ENCODE measurements at places on chromosomes 13 and 19. TPM values are rescaled to one million over a fixed set of nuclear protein-coding genes. Genes with fewer than 3 reads are reported as not detected.

GRCh38 chr13:104140552-104140951, 1074.3 kb upstream of the SLC10A2 start:
- no peak for DNase-seq

DNA sequence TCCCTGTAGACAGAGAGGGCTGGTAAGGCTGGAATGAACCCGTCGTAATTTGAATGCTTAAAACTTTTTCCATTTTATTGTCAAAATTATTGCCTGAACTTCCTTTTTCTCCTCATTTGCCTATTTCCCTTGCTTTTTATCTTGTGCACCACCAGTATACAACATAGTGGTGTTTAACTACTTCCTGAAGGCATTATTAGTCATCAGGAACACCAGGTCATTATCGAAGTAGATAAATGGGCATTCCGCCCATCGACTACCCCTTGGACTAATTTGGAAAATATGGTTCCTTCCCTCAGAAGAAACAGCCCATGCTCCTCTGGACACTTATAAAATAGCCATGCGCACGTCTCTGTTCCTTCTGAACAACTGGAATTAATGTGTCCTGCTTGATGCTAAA, 232.1 kb downstream of the TM9SF2 start:
- DNase-seq = no peak

GRCh38 chr13:56424246-56424645, 716.5 kb upstream of the PRR20A start:
- DNase-seq = no peak

DNA sequence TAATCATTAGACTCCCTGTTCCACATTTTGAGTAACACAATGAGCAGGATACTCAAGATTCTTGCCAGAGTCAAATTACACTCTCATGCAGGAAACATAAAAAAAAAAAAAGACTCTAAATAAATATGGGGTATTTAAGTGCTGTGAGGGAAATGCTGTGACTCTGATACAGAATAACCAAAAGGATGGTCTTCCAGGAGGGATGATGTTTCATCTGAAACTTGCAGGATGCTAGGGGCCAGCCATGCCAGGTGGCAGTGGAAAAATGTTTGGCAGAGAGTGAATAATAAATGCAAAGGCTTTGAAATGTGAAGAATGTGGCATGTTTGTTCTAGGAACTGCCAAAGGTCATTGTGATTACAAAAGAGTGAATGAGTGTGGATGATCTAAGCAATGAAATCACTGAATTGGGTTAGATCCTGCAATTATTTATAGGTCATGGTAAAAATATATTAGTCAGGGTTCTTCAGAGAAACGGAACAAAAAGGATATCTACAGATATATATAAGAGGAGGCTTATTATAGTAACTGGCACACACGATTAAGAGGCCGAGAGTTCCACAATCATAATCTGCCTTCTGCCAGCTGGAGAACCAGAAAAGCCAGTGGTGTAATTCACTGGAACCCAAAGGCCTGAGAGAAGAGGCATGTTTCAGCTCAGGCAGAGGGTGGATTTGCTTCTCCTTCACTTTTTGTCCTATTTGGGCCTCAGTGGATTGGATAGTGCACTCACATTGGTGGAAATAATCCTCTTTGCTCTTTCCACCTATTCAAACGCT, 1832.8 kb upstream of the MIR17HG start:
- no peak for DNase-seq

Gene PEAK3
- 0.18 TPM for total RNA-seq

DNA sequence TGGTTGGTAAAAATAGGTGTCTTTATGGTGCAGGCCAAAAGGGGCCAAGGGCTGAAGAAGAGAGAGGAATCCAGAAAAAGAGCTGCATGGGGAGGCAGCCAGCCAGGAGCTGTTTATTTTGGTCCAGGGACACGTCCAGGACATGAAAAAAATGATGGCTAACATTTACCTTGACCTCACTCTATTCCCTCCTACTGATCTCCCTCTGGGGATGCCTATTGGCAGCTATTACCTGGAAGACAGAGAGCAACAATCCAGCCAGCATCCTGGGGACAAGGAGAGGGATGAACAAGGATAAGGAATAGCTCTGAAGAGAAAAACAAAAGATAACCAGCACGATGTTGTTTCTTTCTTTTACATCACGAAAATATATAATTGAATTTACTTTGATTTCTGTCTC, 1599.6 kb downstream of the SLITRK5 start:
- no peak for DNase-seq

- DNase-seq = no peak
Measured at GRCh38 chr13:75507027-75508001, 25.3 kb upstream of the TBC1D4 start.

Gene ZNF724
- total RNA-seq = 30.8 TPM

Gene PRKCG
- total RNA-seq = not detected

- DNase-seq = no peak
Measured at GRCh38 chr13:107295416-107296140, 727.6 kb upstream of the ARGLU1 start.

DNA sequence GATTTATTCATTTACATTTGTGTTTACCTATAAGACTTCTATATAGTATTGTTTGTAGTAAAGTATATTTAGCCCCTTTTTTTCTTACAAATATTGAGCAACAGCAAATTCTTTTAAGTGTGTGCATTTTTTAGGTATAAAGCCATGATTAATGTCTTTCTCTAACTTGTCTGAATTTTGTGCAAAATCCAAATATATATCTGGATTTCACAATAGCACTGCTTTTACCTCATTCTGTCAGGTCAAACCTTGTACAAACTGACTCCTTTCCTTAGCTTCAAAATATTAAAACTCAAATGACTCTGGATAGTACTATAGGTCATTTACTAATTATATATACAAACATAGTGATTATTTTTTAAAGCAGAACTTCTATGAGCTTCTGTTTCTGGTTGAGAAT, 563.0 kb upstream of the SPRY2 start:
- no peak for DNase-seq

Measured in OCI-LY7 (cell line).